ENCODE measurements at places on chromosomes 7 and 10.

- ATAC-seq: no peak
Observed at GRCh38 chr7:70631718-70632117, 500.2 kb upstream of the GALNT17 start.

DNA sequence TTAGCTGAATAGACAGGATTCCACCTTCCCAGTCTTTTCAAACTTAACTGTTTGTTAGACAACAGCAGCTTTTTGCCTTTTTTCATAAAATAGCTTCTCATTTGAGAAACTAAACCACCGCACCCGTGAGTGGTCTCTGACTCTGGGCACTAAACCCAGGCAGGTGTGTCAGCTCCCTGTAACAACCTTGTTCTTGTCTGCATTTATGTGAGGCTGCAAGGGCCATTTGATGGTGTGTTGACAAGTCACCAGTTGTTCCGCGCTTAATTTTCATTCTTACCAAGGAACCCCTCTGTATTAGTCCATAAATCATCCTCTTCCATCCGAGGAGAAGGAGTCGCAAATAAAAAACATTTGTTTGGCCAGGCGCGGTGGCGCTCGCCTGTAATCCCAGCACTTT, 1.5 kb downstream of the STOX1 start:
- no peak for ATAC-seq

GRCh38 chr10:94397549-94398370, 4.6 kb upstream of the TBC1D12 start:
- no peak for ATAC-seq

GRCh38 chr7:11206177-11206899, 232.7 kb downstream of the PHF14 start:
- ATAC-seq: peak; percentile 86

DNA sequence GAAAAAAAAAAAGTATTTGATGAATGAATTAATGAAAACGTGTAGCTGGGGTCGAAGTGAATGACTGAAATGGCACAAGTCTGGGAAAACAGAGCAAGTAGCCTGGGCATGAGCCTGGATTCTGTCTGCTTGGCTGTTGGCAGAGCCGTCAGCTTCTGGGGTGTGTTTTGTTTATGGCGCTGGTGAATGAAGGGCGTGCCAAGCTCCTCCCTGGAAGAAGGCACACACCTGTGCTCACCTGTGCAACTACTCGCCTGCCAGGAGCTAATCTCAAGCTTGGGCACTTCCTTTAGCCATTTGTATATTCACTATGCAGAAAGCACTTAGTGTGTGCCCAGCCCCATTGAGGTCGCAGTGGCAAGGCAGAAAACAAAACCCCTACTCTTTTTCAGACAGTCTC, 74.1 kb downstream of the GTF2IRD1 start:
- no peak for ATAC-seq

GRCh38 chr7:43111630-43112458, 603 bp upstream of the HECW1 start:
- ATAC-seq: no peak

GRCh38 chr7:23242321-23242720, 4.3 kb upstream of the GPNMB start:
- no peak for ATAC-seq

DNA sequence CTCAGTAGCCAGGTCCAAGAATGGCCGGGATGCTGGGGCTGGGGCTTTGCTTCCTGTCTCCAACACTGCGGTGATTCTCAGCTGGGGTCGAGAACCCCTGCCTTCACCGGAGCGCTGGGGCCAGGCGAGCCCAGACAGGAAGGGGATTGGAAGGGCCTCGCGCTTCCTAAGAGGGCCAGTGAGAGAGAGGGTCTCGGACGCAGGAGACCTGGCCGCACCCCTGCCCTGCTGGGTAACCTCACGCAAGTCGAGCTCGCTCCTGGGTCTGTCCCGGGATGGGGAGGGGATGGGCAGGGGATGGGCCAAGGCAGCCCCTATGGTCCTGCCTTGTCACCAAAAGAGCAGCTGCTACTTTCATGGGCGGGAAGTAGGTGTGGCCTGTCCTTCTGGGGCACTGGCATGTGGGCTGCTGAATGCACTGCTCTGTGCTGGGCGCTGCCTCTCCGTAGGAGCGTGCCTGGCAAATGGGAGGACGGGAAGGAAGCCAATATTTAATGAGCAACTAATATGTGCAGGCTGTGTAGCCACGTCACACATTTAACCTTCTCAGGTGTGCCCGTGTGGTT, 20.0 kb downstream of the KCNK18 start:
- ATAC-seq: peak; percentile 56

DNA sequence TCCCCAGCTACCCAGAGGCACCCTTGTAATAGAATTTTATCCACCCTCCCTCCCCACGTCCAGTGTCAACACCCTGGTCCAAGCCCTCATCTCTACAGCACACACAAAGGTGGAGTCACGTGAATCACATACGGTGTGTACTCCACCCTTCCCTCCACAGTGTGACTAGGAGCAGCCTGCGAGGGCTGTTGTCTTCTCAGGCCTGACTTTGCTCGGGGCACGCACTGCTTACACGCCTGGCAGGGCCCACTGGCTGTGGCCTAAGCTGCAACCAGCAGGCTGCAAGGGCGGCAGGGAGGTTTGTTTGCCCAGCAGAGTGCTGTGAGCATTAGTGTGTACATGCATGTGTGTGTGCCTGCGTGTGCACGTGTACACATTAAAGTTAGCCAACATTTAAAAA, 93.7 kb downstream of the COBL start:
- peak; percentile 45 for ATAC-seq

GRCh38 chr10:123143825-123144168, 4.1 kb upstream of the HMX2 start:
- no peak for ATAC-seq

DNA sequence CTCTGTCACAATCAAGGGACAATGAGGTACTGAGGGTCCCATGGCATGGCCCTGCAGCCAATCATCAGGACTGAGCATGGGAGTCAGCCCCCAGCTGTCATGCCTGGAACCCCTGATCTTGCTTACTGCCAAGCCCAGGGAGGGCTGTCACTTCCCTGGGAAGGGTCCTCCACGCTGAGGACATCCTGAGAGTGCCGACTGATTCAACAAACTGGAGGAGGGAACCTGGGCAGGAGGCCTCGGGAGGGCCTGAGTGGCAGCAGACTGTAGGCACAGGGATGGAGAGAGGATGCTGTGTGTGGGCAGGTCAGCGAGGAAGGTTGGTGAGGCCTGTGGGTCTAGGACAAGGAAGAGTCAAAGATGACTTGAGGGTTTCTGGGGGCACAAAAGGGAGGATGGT, 154.3 kb downstream of the ZNF248 start:
- no peak for ATAC-seq

DNA sequence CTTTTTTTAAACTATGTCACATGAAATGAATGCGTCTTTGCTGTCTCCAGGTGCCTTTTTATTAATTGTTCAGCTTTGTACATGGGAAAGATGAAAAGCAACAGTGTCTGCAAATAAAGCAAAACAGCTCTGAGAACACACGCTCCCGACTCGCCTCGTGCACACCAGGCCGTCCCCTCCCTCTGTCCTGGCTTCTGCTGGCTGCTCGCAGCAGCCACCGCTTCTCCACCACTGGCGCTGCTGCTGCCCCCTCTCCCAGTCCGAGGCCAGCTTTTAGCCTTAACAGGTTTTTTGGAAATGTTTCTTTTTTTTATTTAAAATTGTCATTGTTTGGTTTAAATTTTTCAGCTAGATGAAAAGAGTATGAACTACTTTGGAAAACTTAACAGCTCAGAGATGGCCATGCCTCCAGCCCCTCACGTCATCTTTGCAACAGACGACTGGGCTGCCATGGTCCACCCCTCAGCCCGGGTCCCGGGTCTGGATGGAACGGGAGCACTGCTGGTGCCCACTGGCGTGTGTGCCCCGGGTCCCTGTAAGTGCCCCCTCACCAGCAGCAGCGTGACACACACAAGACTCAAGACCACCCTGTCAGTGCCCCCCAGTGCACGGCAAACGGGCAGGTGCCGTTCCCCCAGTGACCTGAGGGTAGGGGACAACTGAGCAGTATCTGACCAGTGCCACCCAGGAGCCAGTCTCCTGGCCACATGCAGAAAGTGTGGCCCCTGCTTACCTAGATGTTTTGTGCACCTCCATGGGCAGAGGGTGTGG, 415.6 kb upstream of the FOXK1 start:
- ATAC-seq: no peak

DNA sequence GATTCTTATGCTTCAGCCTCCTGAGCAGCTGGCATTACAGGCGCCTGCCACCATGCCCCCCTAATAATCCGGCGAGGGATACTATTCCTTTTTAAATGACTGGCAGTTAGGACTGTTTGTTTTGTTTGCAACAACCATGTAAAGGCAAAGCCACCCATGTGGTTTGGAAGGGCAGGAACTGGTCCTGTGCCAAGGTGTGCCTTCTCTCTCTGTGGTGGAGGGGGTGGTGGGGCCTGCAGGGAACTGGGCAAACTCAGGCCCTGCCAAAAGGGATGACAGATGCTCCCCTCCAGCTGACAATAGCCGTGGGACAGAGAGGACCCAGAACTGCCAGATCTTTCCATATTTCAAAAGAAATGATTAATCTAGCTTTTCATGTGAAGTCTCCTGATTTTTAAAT, 23.5 kb upstream of the WAPL start:
- ATAC-seq: peak; percentile 24

- ATAC-seq: no peak
Observed at GRCh38 chr10:45429790-45430189, 55.8 kb downstream of the ALOX5 start.

DNA sequence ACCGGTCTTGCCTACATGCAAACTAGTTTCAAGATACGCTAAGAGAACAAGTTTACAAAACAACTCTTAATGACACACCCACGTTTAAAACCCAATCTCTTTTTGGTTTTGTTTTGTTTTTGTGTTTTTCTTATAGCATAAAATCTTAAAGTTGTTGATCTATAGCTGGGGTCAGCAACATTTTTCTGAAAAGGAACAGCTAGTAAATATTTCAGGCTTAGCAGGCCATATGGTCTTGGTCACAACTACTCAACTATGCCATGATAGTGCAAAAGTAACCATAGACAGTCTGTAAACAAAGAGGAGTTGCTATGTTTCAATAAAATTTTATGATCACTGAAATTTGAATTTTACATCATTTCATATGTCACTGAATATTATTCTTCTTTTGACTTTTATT, 327.4 kb downstream of the AGMO start:
- no peak for ATAC-seq

DNA sequence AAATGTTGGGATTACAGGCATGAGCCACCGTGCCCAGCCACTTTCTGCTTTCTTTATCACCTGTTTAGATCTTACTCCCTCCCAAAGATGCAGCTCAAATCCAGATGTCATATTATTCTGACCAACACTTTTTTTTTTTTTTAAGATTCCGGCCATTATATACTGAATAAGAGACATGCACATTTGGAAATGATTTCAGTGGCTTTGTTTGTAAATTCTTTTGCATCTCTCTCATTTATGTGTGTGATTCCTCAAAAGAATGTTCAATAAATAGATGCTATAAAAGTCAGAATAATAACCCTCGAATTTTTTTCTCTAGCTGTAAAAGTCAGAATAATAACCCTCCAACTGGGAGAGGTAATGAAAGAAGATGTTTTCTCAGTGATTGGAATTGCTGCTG, 25.4 kb downstream of the HECW1 start:
- ATAC-seq: no peak

All from motor neuron (in vitro differentiated cells).